Muscle of back (tissue), 13 donors: ENCODE measurements at places on chromosomes 2 and 18.

DNA sequence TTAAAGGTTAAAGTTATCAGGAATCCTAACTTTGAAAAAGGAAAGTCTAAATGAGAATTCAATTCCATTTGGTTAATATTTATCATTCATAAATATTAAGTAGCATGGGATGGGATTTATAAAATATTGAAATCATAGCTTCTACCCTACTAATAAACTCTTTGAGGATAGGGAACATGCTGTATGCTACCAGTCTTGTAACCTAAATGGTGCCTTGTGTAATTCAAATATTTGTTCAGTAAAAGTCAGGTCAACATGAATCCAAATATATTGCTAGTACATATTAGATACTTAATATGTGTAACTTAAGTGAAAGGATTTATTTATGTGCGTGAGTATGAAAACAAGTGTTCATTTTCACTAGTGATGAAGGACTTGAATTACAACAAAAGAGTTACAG is 94.1 kb downstream of the CAMKMT start:
- DNase-seq: no peak

GRCh38 chr2:148577845-148578492 is 66.6 kb upstream of the EPC2 start:
- DNase-seq: no peak

DNA sequence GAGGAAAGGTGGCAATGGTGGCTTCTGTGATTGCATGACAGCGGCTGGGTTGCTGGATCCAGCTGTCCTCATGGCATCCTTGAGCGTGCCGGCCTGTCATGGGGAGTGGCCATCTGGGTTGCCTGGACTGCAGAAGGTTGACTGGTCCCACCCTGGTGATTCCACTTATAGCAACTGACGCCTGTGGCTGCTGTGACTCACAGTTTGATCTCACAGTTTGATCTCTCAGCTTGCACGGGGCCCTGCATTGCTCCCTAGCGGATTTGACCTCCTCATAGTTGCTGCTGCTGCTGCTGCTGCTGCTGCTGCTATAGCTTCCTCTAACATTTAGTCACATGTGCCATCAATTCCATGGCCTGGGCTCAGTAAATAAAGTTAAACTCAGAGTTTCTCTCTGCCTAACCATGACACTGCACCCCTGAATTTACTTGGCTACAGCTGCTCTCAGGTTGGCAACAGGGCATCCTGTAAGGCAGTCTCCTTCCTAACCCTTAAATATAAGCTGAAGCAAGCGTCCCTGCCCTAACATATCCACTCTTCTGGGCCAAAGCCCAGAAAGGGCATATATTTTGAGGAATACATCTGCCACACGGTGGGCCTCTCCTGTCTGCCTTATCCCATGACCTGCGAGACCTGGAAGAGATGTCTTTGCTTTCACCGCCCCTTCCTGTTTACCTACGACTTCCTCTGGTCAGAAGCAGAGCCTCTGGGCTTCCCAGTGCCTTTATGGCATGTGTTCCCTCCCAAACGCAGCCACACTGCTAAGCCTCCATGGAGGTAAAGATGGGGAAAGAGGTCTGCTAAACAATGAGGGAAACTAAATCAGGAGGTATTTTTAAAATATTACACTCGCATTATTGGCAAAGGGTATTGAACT is 37.8 kb upstream of the CCDC150 start:
- DNase-seq: peak; percentile 75

DNA sequence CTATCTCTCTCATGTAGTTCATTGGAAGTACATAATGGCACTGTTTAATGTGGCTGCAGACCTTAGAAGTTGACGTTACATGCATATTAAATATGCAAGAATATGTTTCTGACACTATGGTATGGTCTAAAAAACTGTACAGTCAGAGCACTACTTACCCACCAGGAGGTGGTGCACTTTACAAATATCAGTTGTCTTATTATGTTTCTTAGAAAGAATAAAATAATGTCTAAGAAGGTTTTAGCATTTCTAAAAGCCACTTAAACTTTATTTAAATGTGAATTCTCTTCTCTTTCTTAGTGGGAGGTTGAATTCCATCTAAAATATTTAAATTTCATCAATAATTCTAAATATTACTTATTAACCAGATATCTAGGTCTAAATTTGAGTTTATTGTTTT is 4.3 kb downstream of the TMEFF2 start:
- peak; percentile 61 for DNase-seq
